ENCODE measurements at places on chromosomes 11 and 22.

- no peak for DNase-seq
These were observed 51.3 kb downstream of the BCR start for GRCh38 chr22:23231471-23232093.

GRCh38 chr11:35169112-35169511 is 30.1 kb downstream of the CD44 start:
- DNase-seq: no peak

- no peak for DNase-seq
These were observed 13.8 kb downstream of the TRIOBP start for GRCh38 chr22:37710675-37711074.

GRCh38 chr11:128239306-128239705 is 348.1 kb downstream of the ETS1 start:
- DNase-seq: no peak

DNA sequence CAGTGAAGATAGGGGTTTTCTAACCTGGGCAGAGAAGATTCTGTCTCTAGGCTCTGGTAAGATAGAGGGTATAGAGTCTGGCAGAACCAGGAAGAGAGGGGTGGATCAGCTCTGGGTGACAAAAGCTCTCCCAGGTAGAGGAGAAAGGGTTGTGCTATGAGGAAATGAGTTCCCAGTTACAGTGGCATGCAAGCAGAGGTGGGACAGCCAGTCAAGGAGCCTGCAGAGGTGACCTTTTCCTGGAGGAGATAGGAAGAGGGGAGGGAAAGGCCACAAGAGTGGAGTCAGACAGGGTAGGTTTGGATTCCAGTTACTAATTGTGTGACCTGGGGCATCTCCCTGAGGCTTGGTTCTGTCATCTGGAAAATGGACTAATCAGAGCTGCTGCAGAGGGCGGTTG is 3.4 kb upstream of the CAPN5 start:
- DNase-seq: no peak

GRCh38 chr11:16392616-16393015 is 36.3 kb upstream of the SOX6 start:
- no peak for DNase-seq

- DNase-seq: no peak
These were observed 30.2 kb upstream of the SYN3 start for GRCh38 chr22:33088418-33088817.

DNA sequence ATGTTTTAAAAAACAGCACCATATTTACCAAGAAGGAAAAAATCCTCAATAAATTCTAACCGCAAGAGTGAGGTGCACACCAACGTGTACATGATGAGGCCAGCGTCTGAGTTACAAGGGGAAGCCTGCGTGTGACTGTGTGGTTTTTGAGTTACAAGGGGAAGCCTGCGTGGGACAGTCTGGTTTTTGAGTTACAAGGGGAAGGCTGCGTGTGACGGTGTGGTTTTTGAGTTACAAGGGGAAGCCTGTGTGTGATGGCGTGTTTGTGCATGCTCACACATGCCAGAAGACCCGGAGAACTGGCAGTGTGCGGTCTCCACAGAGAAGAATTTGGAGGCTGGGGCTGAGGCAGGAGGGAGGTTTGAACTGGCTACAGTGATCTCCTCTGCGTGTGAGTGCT is 1376.4 kb downstream of the TBC1D22A start:
- no peak for DNase-seq

Measured in activated naive CD4-positive, alpha-beta T cell (primary cell).